NCI-H345 (cell line): ENCODE measurements at places on chromosomes 2 and 18.

DNA sequence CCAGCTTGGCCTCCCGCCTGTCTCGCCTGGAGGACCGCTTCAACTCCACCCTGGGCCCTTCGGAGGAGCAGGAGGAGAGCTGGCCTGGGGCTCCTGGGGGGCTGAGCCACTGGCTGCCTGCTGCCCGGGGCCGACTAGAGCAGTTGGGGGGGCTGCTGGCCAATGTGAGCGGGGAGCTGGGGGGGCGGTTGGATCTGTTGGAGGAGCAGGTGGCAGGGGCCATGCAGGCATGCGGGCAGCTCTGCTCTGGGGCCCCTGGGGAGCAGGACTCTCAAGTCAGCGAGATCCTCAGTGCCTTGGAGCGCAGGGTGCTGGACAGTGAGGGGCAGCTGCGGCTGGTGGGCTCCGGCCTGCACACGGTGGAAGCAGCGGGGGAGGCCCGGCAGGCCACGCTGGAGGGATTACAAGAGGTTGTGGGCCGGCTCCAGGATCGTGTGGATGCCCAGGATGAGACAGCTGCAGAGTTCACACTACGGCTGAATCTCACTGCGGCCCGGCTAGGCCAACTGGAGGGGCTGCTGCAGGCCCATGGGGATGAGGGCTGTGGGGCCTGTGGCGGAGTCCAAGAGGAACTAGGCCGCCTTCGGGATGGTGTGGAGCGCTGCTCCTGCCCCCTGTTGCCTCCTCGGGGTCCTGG, 3.7 kb upstream of the KHK start:
- DNase-seq, result no peak

DNA sequence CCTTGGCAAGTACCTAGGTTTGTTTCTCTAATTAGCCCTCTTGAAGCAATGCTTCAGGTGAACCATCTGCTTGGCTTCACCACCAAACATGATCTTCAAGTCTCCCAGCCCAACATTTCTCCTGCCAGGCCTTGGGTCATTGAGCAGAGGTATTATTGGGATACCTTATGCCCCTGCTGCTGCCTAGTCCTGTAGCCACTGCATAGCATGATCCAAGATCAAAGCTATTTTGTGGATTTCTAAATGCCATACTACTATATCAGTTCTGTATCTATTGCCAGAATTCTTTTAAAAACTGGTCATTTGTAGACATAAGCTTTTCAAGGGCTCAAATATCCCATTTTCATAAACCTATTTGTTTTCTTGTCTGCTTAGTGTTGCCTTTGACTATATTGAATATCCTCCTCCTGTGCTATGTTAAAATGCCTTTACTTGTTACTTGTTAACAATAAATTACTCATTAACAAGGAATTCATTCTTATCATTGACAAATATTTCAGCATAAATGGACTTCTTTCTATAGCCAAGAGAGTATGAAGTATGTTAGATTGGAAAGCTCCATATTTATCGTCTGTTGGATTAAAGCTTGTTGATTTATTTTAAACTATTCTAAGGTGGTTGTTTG, 204.5 kb upstream of the RBBP8 start:
- no peak for DNase-seq

DNA sequence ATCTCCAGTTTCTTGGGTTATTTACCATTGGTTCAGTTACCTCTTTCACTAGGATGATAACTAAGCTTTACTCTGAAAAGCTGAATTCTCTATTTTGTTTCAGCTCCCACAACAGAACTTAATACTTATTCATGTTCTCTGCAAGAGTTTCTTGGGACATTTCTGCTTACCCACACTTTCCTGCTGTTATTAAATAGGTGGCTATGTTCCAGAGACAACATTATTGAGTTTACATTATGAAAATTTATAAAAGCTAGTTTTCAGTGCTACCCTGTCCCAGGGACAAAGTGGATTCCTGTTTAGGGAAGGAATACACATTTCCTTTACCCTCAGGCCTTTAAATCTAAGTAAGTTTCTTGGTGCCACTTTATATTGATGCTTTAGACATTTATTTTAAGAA, 7.0 kb upstream of the GPD2 start:
- no peak for DNase-seq

DNA sequence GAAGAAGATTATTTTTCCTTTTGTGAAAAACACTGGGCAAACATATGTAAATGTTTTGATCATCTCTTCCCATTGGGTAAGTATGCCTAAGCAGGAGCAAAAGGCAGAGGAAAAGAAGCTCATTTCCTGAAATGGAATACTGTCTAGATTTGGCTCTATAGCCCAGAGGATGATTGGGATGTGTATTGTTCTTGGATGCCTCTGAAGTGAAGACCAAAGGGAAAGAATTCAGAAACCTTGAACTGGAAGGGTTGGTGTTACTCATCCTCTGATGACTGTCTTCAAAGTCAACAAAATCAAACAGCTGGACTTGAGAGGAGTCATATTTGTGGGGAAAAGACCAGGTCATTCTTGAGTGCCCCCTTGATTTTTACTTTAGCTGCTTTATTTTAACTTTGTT, 112.6 kb upstream of the NT5C1B start:
- DNase-seq, result no peak

DNA sequence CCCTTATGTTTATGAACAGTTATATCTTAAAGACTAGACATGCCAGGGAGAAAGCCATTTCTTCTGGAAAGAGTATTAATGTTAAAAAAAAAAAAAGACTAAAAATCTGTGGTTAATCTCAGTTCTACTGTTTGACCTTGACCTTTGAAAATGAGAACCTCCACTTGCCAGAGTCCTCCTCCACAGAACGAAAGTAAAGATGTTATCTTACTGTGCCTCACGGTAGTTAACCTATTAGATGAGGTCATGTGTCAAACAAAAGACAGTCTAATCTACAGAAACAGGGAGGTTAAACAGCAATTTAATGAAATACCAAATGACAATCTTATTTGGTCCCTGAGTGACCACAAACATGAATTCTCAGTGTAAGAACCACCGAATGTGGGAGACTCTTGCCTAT, 51.2 kb downstream of the SLC14A2 start:
- DNase-seq, result no peak

DNA sequence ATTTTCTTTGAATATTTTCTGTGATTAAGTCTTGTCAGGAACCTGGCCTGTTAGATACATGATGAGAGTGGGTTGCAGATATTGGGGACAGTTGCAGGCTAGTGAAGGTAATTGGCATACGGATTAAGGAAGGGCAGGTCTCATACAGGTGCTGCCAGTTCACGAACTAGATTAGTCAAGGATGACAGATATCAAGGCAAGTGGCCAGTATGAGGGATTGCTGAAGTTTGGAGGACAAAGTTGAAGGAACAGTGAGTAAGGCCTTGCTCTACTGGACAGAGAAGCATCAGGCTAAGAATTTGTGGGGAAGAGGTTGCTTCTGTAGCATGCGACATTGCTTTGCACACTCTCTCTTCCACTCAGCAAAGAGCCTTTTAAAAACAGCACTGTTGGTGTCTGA, 12.8 kb upstream of the NCOA1 start:
- no peak for DNase-seq

GRCh38 chr18:63578357-63578958, 8.7 kb upstream of the SERPINB13 start:
- DNase-seq, result peak; percentile 2

- DNase-seq, result no peak
These were observed 46.7 kb downstream of the MARCO start for GRCh38 chr2:118988706-118989105.

DNA sequence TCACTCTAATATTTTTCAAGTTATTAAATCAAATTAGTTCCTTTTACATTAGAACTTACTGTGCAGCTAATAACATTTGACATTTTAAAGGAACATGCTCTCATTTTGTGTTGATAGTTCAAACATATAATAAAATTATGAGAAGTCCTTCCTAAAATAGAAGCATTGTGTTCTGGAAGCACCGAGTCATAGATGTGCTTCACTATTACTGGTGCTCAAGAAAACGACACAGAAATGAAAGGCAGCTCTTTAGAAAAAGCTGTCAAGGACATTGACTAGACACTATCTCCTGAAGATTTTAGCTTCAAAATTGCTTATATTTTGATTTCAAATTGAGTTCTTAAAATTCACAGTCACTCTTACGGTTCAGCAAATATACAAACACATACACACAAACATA, 338.3 kb downstream of the NBAS start:
- DNase-seq, result no peak
